ENCODE measurements at places on chromosomes 6 and 20.

DNA sequence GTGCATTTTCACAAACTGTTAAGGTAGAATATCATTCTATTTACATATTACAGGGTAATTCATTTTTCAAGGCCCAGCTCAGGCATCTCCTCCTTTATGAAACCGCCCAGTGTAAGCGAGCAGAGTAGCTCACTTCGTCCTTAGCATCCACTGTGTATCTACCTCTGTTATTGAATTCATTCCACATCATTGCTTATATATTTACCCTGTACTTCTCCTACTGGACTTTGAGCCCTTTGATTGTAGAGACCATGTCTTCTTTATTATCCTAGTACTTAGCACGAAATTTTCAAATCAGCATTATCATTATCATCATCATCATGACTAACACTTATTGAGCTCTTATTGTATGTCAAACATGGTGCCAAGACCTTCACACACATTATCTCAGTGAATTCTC lies 76.7 kb downstream of the FRK start:
- no peak for DNase-seq

DNA sequence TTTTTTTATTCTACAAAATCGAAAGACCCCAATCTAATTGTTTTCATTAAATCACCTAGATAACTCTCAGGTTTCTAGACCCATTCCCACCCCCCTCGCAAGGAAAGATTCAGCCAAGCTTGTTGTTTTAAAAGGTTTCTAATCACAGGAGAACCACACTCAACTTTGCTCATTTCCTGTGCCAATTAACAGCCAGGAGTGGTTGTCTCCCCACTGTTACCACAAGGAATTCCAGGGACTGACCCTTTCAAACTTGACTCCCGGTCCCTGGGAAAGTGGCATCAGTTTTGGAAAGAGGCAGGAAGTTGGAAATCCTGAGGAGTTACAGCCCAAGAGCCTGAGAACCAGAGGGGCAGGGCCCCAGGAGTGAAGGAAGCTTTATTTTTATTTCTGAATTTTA lies 561.3 kb upstream of the JAG1 start:
- DNase-seq = no peak

- no peak for DNase-seq
Observed at GRCh38 chr20:49750611-49751396, 37.1 kb upstream of the B4GALT5 start.

DNA sequence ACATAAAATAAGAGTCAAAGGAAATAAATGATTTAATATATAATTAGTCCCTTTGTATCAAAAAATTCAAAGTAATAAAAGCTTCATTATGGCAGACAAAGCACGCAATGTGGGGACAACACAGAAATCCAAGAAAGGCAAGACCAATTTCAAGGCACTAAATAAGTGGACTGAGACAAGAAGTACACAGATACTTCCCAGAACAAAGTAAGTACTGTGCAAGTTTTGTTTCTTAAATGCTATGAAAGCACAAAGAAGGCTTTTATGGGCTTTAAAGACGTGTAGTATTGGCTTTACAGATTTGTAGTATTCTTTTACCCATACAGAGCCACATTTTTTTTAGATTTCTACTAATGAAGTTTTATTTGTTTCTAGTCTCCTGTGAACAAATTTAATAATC lies 174.6 kb downstream of the TRDN start:
- no peak for DNase-seq

DNA sequence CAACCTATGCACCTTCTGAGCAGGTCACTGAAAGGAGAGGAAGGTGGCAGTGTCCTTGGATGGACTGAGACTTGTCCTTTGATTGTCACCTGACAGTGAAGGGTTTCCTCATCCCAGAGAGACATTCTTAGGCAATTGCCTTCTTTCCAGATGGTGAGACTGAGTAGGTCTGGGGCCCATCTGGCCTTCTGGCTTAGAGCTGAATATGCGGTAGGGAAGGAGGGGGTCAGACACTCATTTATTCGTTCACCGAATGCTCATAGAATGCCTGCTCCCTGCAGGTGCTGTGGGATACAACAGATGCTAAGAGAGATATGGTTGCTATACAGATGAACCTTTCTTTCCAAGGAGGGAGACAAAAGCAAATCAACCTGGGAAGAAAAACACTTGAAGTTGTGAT lies 76.8 kb downstream of the BMP6 start:
- DNase-seq = peak; percentile 97

DNA sequence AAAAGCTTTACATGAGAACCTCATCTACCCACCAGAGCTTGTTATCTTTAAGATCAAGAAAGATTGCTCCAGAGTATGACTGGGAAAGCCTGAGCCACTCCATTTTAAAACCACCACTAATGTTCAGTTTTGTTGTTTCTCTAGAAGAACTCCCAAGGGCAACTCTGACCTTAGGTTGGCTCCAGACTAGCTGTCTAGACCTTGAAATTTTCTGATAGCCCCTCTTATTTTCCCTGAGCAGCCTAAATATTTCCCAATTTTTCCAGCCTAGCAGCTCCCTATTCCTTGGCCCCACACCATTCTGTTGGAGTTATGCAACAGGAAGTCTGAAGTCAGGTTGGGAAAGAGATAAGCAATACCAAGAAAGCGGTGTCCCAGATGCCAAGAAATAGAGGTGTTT lies 84.6 kb upstream of the TCF21 start:
- DNase-seq = no peak

DNA sequence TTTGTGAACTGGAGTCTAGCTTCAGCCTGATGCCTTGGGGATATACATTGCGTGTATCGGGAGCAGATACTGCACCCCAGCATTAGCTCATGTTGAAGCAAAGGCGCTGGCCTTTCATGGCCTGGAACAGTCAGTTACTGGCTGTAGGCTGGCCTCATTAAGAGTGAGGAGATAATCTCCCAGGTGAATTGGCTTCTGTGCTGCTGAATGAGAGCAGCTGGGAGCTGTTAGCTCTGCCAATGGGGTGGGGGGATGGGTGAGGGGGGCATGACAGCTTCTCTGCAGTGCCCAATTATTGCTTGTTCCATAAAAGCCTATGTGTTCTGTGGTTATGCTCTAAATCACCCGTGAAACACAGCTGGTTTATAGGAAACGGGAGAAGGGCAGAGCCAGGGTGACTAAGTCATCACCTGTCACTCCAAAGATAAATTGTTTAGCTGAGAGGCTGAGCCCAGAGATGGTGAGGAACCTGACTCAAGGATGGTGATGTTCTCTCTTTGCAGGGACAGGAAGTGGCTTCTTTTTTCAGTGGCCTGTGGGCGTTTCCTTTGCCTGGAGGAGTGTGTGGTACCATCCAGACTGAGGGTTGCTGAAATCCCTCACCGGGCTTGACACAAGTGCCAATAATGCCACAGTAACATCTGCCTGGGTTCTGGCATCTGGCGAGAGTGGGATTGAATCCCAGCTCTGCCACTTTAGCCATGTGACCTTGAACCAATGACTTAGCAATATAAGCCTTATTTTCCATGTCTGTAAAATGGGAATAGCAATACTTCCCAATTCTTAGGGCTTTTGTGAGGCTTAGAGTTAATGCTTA lies 170.8 kb downstream of the BCAS1 start:
- peak; percentile 95 for DNase-seq

GRCh38 chr20:10558635-10559187 lies 115.1 kb downstream of the JAG1 start:
- no peak for DNase-seq

DNA sequence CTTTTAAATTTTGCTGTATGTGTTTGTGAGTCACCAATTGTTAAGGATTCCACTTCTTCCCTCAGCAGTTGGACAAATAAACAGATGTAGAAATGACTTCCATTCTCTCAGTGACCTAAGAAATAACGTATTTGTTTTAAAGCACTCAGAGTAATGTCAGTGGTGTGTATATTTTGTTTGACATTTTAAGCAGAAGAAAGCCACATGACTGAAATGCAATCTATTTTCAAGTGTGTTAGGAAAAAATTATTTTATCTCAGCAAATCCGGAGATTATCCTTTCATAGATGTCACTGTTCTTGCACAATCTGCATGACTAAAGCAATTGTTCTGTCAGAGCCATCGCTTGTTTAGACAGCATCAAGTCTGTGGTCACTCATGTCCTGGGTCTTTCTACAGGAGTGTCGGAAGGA lies 77.1 kb downstream of the JAG1 start:
- DNase-seq = no peak

DNA sequence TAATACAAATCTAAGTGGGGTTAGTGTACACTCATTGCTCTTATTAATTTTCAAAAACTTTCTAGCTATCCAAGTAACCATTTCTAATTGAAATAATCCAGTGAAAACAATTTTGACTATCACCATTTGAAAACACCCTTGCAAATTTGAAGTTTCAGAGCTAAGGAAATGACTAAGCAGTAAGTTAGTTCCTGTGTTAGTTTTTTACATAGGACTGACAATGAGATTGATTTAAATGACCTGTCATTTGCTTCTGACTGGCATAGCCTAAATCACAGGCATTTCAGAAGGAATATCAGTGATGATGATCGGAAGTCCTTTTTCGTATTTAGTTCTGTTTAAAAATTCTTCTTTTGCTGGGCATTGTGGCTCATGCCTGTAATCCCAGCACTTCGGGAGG lies 27.0 kb downstream of the STK4 start:
- DNase-seq = no peak

- no peak for DNase-seq
Observed at GRCh38 chr6:30163918-30164654, 740 bp downstream of the TRIM15 start.

GRCh38 chr6:12262236-12263061 lies 27.7 kb upstream of the EDN1 start:
- no peak for DNase-seq

- DNase-seq = no peak
Observed at GRCh38 chr6:107976155-107976783, 18.3 kb upstream of the SEC63 start.

DNA sequence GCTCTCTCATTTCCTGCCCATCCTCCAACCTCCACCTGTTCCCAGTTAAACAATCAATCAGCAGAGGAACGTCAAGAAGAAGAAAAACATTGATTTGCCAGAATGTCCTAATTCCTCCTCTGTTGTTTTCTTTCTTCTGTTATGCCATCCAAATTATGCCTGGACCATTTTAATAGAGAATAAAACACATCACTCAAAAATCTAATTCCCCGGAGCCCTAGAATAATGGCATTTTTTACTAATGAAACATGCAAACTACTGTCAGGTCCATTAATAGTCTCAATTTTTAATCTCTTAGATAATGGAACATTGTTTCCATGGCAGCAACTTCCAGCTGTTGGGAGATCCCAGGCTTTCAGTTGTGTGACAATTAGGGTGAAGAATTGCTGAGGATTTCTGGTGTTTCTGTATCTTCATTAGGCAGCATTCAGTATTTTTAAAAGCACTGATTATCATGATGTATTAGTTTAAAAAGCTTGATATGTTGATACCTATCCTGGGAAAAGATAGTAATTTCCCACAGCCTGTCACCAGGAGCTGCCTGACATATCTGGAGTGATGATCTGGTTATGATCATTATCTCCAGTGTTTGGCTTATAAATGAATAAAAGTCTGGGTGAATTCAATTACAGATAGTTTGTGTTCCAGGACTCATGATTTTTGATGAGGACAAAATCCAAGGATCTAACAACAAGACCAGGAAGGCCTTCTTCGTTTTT lies 209.8 kb downstream of the TPBG start:
- no peak for DNase-seq

DNA sequence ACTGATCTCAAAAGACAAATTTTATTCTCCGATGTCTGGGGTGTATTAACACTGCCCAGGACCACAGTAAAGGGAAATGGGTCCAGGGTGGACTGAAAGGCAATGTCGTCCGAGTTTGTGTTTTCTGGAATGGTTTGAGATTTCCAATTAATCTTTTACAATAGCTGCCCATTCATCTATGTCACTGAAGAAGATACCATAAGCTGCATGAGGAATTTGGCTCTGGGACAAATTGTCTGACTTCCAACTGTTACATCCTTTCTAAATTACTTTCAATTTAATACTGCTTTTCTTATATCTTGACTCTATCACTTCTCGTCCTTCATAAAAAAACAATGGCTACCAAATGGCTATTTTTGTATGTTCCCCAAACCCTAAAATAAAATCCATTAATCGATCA lies 130.7 kb upstream of the KCNK16 start:
- no peak for DNase-seq

GRCh38 chr6:127514773-127515227 lies 4.3 kb downstream of the MTCL3 start:
- no peak for DNase-seq

DNA sequence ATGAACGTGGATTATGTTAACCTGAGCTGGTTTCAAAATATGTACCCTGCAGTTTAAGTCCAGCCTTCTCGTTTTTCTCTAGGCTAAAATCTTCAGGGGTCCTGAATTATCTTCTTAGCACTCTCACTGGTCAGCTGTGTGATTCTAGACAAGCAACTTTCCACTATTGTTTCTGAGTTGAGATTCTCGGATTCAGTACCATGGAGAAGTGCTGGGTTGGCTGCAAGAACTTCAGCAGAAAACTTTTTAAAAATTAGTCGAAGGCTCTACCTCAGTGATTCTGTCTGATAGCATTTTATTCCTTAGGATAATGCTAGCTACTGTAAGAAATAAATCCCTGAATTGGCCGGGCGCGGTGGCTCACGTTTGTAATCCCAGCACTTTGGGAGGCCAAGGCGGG lies 173.7 kb downstream of the GRM1 start:
- no peak for DNase-seq

- DNase-seq = no peak
Observed at GRCh38 chr6:25874118-25874517, at the start of gene SLC17A3. Gene SLC17A3 (minus strand): TSS chr6:25874243. CDS start chr6:25868387, 5,856 bp downstream.

DNA sequence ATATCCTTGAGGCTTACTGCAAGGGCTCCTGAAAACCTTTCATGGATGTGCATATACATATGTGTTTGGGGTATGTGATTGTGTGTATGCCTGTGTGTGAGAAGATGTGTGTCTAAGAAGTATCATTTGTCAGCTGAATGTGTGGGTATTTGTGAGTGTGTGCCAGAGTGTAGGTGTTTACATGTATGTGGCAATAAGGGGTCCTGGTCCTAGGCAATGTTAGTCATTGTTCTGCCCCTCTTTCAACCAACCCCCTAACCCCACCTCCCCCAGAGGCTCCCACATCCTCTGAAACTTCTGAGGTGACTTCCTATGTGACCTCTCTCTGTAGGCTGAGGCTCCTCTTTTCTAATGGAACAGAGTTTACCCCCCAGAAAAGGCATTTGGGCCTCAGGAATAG lies 186.4 kb downstream of the LRFN2 start:
- no peak for DNase-seq

DNA sequence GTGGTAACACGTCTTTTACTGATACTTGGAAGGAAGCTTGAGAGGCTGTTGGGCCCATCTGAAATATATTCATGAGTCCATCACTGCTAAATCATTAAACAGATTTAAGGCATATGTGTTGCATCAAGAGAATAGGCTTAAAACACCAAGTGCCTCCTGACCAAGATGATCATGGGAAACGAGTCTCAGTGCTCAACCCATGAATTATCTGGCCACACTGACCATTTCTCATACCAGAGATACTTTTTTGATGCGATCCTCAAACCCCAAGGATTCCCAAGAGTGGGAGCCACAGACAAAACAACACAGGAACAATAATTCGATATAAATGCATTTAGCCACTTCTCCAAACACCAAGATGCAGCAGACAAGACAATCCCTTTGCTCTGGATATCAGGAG lies 17.2 kb downstream of the HEY2 start:
- DNase-seq = no peak

- DNase-seq = no peak
Observed at GRCh38 chr20:63529180-63529860, 7.9 kb downstream of the PTK6 start.
